Effector CD8-positive, alpha-beta T cell (primary cell): ENCODE measurements at places on chromosomes 7 and 10.

GRCh38 chr7:54060643-54061042, 481.5 kb upstream of the VSTM2A start:
- DNase-seq = no peak

DNA sequence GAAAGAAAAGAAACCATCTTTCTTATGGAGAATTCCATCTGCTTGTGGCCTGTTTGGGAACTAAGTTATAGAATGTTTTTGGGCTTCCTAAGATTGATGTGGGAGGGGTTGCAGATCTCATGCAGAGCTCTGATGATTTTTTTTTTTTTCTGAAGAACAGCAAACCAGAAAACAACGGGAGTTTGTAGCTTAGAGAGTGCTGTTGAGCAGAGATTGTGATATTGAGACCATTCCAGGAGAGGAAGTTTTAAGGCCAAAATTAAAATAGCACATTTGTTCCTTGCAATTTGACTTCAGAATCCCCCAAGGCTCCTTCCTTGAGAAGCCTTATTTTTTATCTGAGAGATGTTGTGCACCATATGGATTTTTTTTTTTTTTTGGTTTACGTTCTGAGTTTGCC, 159.5 kb upstream of the NRP1 start:
- no peak for DNase-seq

DNA sequence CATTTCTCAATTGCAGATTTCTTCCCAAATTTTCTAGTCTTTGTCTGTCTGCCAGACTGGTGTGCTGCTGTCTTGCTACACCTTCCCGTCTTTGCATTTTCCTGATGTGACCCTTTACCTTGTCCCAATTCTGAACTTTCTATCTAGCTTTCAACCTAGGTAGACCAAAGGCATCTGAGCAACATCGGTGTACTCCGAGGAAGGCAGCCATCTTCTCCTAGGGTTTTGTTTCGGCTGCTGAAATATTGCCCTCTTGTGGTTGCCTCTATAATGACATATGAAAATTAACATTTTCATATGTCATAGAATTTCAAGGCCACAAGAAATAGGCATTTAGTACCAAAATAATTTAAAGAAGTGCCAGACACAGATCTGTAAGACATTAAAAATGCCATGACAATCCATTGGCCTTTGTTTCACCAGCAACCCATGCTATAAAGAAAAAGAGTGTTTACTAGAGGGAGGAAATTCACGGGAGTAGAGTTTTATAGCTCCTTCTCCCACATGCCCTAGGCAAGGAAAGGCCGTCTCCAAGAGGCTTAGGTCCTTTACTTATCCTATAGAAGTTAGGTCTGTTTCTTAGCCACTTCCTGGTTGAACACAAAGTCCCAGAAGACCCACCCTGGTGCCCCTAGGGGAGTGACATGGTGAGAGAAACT, 23.4 kb downstream of the OR9A2 start:
- no peak for DNase-seq

GRCh38 chr10:86341361-86341811, 25.2 kb downstream of the GRID1 start:
- DNase-seq = no peak

GRCh38 chr10:15141136-15142054, 27.1 kb downstream of the NMT2 start:
- no peak for DNase-seq

- no peak for DNase-seq
Observed at GRCh38 chr7:20783700-20784387, 2.8 kb downstream of the SP8 start.

GRCh38 chr10:104327745-104328645, 10.3 kb downstream of the ITPRIP start:
- no peak for DNase-seq

GRCh38 chr10:121540732-121541395, 57.4 kb downstream of the FGFR2 start:
- DNase-seq = no peak

DNA sequence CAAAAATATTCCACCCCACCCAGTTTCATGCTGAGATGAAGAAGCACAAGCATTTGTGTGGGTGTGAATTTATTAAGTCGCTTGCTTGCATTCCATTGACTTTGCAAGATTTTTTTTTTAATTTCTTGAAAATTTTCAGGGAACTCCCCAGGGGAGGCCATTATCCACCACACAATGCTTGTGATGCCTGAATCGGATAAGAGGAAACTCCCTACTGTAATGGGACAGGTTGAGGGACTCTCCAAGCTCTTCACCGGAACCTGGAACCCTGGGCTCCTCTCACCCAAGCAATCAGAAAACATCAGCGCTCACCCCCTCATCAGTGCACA, 153.6 kb upstream of the ZMIZ1 start:
- no peak for DNase-seq

- peak; percentile 38 for DNase-seq
Observed at GRCh38 chr10:79286318-79286951, 60.8 kb upstream of the PPIF start.

DNA sequence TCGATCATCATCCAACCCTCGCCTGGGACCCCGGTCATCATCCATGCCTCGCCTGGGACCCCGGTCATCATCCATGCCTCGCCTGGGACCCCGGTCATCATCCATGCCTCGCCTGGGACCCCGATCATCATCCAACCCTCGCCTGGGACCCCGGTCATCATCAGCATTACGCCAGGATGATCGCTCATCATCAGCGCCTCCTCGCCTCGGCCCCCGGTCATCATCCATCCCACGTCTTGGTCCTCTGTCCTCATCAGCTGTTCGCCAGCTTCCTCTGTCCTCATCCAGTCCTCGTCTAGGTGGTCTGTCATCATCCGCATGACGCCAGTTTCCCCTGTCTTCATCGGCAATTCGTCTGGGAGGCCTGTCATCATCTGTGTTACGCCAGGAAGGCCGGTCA, 12.7 kb downstream of the NANOS1 start:
- DNase-seq = no peak

DNA sequence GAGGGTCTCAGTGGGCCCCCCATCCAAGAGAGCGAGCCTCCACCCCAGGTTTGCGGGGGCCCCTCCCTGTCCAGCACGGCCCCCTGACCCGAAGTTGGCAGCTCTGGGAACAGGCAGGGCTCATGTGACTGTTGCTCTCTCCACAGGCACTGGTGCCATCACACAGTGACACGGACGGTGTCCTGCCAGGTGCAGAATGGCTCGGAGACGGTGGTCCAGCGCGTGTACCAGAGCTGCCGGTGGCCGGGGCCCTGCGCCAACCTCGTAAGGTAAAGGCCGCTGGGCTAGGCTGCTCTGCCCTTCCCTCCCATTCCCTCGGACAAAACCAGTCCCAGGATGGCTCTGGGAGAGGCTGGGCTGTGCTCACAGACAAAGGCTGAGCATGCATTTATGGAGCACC, 57.2 kb downstream of the COL26A1 start:
- no peak for DNase-seq

DNA sequence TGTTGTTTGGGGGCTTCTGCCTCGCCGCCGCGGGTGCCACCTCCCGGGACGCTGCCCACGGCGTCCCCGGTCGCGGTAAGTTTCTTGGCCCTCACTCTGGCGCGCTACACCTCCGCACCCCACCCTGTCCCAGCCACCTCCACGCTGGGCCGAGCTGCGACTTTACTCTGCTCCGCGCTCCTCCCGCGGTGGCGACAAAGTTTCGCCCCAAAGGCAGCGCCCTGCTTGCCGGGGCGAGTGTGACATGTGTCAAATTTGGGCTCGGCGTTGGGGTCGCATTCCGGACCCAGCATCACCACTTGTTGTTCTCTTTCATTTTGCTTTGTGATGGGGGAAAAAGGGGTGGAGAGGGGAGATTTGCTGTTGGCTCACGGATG, 167.7 kb upstream of the PPP1R3A start:
- DNase-seq = no peak

- DNase-seq = no peak
Observed at GRCh38 chr7:29194594-29195427, at the start of gene CHN2. CHN2 (plus strand) TSS chr7:29194775.

- DNase-seq = no peak
Observed at GRCh38 chr7:151411551-151411950, 1.7 kb upstream of the WDR86 start.

GRCh38 chr10:84706431-84706830, 378.0 kb downstream of the CCSER2 start:
- DNase-seq = no peak

DNA sequence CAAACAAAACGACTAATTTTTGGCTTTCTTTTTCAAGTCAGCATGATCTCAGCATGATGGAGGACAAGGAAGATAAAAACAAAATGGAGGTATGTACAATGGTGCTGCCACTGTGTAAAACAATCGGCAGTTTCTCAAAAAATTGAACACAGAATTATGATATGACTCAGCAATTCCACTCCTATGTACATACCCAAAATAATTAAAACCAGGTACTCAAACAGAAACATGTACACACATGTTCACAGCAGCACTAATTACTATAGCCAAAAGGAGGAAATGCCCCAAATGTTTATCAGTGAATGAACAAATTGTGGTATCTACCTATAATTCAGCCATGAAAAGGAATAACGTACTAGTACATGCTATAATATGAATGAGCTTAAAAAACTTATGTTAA, 29.9 kb downstream of the SNX13 start:
- no peak for DNase-seq

- peak; percentile 13 for DNase-seq
Observed at GRCh38 chr10:31083765-31084184, 52.1 kb upstream of the ZNF438 start.

DNA sequence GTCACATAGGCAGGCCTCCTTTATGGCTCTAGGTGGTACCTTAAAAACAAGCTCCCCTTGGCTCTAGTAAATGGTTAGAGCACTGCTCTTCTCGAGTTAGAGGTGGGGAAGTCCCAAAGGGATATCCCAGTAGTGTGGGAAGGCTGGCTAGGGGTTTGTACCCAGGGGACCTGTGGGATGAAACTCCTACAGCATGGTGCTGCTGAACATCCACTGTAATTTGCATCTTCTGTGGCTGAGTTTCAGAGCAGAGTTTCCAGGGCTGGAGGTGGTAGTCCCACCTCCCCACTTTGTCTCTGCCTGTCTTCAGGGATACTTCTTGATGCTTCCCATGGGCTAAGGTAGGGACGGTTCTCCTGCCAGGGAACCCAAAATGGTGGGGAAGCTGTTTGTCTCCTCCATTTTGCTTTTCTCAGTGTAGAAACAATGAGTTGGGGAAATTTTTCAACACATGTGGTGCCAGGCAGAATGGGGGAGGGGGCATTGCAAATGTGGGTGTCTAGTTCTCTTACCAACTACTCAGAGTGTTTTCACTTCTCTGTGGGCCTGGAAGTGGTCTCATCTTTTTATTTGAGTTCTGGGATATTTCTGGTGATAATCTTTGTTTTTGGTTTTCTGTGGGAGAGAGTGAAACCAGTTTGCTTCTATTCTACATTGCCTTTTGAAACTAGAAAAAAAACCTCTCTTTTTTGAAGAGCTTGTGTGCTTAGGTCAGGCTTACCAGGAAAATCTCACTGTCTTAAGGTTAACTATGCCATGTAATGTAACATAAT, 36.3 kb downstream of the SCART1 start:
- no peak for DNase-seq

GRCh38 chr10:62231371-62231770, 37.3 kb downstream of the RTKN2 start:
- DNase-seq = no peak
